ENCODE measurements at places on chromosomes 7 and 10.

- DNase-seq: no peak
Measured at GRCh38 chr7:110994028-110994967, 96.6 kb upstream of the LRRN3 start.

DNA sequence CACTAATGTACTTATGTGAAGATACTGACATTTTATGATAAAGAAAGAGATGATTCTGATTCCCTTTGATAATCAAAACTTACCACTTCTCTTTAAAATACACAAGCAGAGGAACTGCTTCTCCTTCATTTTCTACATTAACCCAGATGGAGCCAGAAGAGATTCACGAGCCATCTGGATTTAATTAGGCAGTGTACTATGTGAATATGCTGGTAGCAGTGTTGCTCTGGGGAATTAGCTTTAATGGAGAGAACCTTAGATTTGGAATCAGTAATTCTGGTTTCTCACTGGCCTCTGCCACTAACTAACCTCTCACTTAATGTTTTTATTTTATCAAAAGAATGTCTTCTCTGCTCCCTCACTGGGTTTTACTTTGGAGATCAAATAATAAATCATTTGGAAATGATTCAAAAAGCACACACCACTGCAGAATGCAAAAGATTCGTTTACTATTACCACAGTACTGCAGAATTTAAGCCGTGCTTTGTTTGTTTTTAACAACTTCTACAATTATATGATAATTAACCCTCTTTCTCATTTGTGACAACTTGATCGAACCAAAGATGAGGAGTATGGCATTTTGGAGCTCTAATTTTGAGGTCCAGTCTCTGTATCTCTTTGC is 77.5 kb upstream of the PHYHIPL start:
- DNase-seq: no peak

- DNase-seq: no peak
Measured at GRCh38 chr10:88313878-88314277, 269.2 kb downstream of the RNLS start.

GRCh38 chr7:28144266-28144665 is 36.3 kb downstream of the JAZF1 start:
- no peak for DNase-seq

DNA sequence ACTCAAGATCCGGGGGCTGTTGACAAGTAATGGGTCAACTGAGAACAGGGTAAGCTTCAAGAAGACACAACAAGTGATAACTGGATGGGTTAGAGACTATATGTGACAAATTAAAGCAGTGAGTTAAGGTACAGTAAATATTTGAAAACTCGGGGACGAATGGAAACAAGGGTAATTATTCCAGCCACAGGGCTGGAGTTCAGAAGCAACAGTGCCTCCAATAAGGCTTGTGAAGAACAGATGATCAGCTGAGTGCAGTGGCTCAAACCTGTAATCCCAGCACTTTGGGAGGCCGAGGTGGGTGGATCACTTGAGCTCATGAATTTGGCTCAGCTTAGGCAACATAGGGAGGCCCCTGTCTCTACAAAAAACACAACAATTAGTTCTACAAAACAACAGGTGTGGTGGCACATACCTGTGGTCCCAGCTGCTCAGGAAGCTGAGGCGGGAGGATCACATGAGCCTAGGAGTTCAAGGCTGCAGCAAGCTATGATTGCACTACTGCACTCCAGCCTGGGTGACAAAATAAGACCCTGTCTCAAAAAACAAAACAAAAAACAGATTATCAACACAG is 20.5 kb upstream of the DLD start:
- no peak for DNase-seq

DNA sequence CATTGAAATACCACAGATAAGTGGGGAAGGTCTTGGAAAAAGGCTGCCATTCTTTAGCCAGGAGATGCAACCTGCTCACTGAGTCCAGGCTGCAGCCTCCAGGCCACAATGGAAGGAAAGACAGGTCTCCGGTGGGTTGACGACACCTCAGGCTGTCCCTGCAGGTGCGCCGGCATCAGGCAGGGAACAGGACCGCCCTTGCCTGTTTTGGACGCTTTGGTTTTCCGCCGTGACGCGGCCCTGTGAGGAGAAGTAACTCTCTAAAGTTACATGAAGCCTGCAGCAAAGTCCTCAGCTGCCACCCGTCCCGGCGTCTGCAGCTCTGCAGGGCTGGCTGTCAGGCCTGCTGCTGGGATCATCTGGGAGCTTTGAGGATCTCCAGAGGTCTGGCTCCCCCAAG is 147.0 kb downstream of the WDR37 start:
- no peak for DNase-seq

DNA sequence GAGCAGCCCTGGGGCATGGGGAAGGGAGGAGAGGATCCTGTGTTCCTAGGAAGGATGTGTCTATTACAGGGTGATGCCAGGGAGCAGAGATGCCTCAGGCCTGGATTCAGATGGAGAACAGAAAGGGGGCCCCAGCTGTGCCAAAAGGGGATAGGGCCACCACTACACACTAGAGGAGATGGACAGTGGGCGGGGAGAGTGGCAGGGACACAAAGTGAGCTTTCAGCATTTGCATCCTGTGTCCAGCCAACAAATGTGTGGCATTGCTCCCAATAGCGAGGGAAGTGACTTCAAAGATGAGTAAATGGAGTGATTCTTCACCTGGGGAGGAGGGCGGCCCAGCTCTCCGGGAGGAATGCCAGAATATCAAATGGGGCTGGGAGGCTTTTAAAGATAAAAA is 64.9 kb upstream of the WAPL start:
- no peak for DNase-seq

DNA sequence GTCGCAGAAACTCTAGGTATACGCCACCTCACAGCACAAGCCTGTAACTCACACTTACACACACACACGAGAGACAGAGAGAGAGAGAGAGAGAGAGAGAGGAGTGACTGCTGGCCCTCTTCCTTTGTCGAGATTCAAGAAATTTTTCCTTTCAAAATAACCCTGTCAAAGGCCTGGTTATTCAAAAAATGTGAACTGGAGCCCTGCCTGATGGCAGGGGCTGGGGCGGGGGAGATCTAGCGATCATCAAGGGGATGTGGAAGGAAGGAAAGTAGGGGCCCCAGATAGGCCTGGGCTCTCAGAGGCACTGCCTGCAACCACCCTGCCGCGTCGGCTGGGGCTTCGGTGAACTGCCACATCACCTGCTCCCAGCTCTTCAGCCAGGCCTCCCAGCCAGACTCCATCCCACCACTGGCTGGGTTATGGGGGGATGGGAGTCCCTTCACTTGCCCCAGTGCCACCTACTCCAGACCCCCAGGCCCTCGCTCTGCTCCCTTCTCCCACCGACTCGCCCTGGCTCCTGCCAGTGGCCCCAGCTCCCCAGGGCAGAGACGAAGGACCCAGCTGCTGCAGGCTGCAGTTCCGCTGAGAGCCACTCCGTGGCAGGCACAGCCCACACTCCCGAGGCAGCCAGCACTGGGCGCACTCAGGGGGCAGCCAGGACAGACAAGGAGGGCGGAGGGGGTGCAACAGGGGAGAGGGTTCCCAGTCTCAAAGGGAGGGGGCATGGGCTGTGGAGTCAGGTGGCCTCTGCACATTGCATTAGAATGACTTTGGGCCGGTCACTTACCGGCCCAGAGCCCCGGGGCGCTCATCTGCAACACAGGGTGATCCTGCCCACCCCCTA is 15.3 kb downstream of the KCNH2 start:
- DNase-seq: no peak

- DNase-seq: no peak
Measured at GRCh38 chr7:157501581-157501980, 164.8 kb downstream of the DNAJB6 start.

DNA sequence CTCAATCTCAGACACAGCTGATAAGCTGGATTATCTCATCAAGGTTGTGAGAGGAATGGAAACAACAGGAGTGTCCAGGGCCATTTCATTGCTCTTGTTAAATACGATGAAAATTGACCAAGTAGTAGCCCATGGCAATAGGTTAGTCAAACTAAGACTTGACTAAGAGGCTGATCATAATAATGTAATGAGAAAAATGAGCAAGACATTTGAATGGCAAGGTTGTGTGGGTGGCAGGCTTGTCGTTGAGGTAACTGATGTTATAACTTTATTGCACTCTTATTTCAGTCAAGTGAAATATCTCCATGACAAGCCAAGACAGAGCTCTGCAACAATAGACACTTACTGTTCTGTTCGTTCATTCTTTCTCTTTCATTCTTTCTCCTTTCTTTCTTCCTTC is 532.0 kb downstream of the GATA3 start:
- DNase-seq: no peak

GRCh38 chr10:107611115-107611514 is 446.6 kb upstream of the SORCS1 start:
- DNase-seq: no peak

GRCh38 chr7:92611735-92612134 is 21.5 kb upstream of the FAM133B start:
- DNase-seq: no peak

DNA sequence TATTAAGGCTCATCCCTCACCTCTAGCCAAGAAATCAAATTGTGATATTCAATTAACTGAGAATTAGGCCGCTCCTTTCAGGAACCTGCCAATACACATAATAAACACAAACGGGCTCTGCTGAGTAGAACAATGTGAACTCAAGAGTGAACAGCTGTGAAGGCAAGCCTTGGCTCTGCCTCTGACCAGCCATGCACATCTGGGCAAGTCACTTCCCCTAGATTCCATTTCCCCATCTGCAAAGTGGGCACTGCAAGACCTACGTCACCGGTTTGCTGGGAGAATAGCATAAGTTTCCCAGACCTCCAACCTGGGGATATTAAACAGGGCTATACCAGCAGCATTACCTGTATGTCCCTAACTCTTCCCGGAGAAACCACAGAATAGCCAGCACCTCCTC is 355.2 kb downstream of the TNS3 start:
- no peak for DNase-seq

- DNase-seq: no peak
Measured at GRCh38 chr7:144545330-144545729, 141.8 kb upstream of the NOBOX start.

GRCh38 chr7:51013861-51014511 is 231.3 kb upstream of the GRB10 start:
- DNase-seq: no peak

- no peak for DNase-seq
Measured at GRCh38 chr10:95835911-95836310, 71.9 kb upstream of the CC2D2B start.

- no peak for DNase-seq
Measured at GRCh38 chr10:119976421-119976820, 83.9 kb downstream of the SEC23IP start.

- no peak for DNase-seq
Measured at GRCh38 chr10:31875608-31876007, 53.0 kb downstream of the ARHGAP12 start.

DNA sequence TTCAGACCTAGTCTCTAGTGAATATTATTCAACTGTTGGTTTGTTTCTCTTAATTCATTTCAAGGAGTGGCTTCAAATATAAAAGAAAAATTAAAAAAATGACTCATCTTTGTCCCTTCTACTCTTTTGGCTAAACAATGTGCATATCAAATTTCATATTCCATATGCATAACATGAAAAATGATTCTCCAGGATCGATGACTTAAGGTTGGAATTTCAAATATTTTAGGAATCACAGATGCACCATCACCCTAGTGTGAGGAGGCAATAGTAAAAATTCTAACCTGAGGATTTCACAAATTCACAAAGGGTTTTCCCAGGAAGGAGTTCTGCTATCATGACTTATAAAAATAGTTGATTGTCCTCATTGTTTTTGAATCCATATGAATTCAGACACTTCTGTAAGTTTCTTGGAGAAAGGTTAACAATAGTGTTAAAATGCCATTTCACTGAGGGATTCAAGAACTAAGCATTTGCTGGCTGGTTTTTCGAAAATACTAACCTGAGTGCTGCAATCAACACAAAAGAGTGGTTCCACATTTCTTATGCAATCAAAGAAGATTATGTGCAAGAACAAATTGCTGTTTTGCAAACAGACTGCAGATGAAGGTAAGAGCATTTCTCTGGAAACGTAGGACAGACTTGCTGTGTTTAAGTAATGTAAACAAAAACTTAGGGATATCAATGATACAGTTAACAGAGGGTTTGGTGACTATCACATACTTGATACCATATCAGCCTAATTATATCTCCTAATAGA is 547.5 kb upstream of the LRRTM3 start:
- DNase-seq: no peak

DNA sequence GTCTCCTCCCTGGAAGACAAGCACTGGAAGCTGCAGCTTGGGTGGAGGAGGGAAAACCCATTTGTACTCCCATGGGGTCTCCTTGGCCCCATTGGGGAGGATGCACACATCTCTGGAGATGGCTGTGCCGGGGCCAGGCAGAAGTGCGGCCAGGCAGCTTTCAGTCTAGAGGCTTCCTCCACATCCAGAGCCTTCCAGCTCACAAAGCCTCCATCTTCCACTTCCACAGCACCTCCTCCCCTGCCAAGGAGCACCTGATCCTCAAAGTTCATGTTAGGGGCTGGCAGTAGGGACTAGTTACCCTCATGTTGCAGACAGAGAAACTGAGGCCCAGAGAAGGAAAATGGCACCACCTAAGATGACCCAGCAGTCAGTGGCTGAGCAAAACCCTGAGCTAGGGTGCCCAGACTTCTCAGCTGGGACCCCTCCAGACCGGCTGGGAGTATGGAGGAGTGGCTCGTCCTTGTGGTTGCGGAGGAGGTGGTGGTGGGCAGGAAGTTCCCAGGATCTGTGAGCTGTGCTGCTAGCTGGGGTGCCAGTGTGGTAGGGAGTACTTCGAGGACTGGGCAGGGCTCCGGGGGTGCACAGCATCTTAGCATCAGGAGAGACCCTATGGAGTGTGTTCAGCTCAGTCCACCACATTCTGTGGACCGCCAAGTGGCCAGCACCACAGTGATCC is 44.2 kb downstream of the ADCYAP1R1 start:
- DNase-seq: no peak

GRCh38 chr7:51680594-51681399 is 364.2 kb upstream of the COBL start:
- DNase-seq: no peak

DNA sequence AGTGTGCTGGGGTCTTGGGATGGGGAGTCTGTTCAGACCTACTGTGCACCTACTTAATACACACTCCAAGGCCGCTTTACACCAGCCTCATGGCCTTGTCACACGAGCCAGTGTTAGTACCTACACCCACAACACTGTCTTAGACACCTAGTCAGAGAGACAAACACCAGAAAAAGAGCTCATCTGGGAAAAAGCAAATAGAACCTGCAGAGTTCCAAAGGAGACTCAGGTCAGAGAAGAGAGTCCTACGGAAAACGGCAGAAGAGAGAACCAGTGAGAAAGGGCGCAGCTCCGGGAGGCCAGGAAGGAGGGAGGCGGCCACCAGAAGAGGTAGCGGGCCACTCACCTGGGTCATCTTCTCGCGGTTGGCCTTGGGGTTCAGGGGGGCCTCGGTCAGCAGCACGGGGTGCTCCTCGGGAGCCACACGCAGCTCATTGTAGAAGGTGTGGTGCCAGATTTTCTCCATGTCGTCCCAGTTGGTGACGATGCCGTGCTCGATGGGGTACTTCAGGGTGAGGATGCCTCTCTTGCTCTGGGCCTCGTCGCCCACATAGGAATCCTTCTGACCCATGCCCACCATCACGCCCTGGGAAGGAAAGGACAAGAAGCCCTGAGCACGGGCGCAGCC is 105.3 kb upstream of the TNRC18 start:
- DNase-seq: no peak

DNA sequence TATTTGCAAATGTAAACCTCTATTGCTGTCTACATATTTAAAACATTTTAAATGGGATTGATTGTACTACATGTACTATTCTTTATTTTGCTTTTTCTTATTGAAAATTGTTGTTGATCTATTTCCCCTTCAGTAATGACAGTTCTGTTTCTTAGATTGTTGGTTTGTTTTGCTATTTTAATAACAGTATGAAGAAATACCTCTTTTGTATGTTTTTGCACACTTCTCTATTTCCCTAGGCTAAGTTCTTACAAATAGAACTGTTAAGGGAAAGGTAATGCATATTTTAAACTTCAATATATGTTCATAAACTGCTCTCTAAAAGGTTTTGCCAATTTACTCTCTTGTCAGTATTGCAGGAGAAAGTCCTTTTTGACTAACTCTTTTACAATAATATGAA is 195.0 kb upstream of the PRPS1L1 start:
- no peak for DNase-seq
